ENCODE measurements at places on chromosomes 16 and 17.

- peaks cover 42% of the 10 kb centered on the region for H3K27me3 ChIP-seq
- H3K4me1 ChIP-seq, result peaks cover 2% of the 10 kb centered on the region
- DNase-seq, result no peak
- H3K36me3 ChIP-seq, result no peaks in the 10 kb centered on the region
- H3K4me3 ChIP-seq, result no peak overlapping the region
These were observed 31.7 kb downstream of the NAGPA start for GRCh38 chr16:5001986-5002385.

DNA sequence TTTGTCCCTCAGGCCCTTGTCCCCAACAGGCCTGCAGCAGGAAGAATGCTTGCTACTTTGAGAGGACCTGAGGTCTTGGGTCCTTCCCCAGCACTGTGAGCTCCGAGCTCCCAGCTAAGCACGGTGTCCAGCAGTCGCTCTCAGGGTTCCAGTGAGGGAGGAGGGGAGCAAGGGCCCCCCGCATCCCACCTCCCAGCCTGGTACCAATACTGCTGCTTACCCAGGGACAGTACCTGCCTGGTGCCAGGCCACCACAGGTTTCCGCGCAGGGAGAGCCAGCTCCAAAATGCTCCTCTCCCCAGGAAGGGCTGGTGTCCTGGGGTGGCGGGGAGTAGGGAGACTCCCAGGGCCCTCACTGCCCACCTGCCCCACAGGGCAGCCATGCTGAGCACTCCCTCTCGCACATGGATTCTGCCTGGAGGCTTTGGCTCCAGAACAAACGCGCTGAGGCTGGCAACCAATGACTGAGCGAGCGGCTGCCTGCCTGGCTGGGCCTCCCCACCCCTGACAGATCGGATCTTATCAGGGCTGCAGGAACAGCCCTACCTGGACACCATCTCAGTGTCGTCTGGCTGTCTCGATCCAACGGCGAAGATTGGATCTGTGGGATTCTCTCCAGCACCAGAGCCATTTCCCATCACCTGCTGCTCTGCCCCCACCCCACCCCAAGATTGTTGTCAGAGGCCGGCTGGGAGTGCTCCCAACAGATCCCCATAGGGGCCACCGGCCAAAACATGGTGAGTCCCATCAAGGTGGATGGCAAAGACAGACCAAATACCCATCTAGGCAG lies 2.4 kb downstream of the DOK4 start:
- no peak overlapping the region for H3K27ac ChIP-seq
- peak overlapping the region; percentile 12 for H3K4me3 ChIP-seq
- H3K36me3 ChIP-seq, result no peaks in the 10 kb centered on the region
- H3K4me1 ChIP-seq, result peaks cover 14% of the 10 kb centered on the region
- no peaks in the 10 kb centered on the region for H3K27me3 ChIP-seq
- DNase-seq, result no peak

GRCh38 chr16:58421529-58421928 lies 29.3 kb downstream of the GINS3 start:
- H3K4me3 ChIP-seq, result no peak overlapping the region
- no peak overlapping the region for H3K27ac ChIP-seq
- DNase-seq, result no peak
- peaks cover 5% of the 10 kb centered on the region for H3K36me3 ChIP-seq

- DNase-seq, result no peak
- no peaks in the 10 kb centered on the region for H3K36me3 ChIP-seq
- peak overlapping the region; percentile 89 for H3K4me3 ChIP-seq
- no peaks in the 10 kb centered on the region for H3K27me3 ChIP-seq
These were observed 718 bp upstream of the CBFB start for GRCh38 chr16:67028167-67028695.

DNA sequence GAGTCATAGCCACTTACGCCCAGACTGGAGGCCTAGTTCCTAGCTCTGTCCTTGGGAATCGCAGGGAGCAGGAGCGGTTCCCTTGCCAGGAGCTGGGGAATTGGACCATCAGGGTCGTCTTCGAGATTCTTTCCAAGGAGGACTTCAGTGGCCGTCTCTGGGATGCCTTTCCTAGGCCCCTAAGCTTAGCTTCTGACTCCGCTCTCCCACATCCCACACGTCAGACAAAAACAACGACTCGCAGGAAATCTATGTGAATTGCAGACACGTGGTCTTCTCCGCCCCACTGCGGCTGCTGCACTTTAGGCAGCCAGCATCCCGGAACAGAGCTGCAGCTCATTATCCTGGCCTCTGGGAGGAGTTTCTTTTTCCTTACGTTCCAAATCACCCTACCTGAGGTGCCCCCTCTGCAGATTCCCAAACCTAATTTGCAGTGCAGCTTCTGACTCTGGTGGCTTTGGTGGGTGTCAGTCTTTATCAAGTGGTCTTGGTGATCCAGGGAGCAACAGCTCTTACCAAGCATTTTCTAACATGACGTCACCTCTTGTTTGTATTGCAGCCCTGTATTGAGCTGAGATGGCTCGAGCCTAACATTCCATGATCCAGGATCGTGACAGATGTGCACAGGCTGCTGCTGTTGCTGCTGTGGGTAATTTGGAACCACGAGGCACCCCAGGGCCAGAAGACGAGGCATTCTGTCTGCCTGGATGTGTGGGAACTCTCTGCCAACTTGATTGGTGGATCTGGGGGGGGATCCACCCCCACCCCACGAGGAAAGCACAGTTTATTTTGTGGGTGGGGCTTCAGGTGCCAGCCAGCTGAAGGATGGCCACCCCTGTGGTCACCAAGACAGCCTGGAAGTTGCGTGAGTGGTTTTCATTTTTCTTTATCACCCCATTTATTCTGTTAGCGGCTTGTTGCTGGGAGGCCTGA lies 1.1 kb downstream of the KATNB1 start:
- H3K4me3 ChIP-seq, result peak overlapping the region; percentile 100
- H3K4me1 ChIP-seq, result peaks cover 18% of the 10 kb centered on the region
- peak overlapping the region; percentile 99 for H3K27ac ChIP-seq
- no peak for DNase-seq
- peaks cover 3% of the 10 kb centered on the region for H3K36me3 ChIP-seq

DNA sequence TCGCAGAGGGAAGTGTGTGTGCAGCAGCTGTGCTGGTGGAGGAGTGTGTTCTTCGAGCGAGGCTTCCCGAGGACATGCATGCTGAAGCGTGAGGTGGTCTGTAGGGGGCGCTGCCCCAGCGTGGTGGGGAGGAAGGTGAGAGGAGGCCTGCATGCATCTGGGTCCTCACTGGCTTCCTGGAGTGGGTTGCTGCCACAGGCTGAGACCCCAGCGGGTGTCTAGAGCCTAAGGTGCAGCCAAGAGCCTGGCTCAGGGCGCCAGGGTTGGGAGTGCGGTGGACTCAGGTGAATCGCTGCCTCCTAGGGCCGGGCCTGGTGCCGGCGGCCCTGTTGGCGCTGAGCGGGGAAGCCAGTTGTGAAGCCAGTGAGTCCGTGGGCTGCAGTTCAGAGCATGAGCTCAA lies 7.5 kb upstream of the HSD3B7 start:
- peaks cover 18% of the 10 kb centered on the region for H3K36me3 ChIP-seq
- DNase-seq, result no peak
- H3K4me1 ChIP-seq, result peaks cover 15% of the 10 kb centered on the region
